ENCODE measurements at places on chromosomes 1 and 21.

DNA sequence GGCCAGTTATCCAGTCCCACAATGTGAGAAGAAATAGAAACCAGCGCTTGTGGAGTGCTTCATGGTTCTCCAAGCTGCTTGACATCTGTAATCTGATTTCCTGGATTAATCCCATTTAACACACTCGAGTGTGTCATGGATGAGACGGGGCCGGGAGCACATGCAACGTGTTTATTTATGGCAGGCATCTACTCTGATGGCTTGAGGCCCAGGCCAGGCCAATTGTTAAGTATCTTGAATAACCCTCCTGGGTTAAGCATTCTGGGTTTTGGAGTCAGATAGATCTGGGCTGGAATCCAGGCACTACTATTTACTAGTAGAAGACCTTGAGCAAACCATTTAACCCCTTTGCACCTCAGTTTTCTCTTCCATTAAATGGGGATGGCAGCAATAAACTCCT lies 37.5 kb upstream of the LAPTM5 start:
- no peak for DNase-seq

DNA sequence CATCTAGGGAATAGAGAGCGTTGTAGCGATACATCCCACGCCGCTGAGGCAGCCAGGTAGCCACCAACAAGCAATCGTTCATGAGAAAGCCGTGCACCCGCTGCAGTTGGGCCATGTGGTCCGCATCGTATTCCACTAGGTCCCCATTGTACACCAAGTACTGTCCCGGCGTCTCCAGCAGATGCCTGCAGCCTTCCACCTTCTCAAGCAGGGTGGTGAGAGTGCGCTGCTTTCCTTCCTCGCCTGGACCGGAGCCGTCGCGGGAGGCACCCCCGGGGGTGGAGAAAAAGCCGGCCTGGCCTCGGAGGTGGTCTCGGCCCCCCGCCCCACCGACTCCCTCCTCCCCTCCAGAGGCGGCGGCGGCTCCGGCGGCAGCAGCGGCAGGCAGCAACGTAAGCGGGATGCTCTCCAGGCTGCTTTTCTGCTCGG lies 595 bp downstream of the EXOC8 start:
- no peak for DNase-seq

GRCh38 chr1:108703939-108704338 lies 8.8 kb upstream of the FNDC7 start:
- DNase-seq = no peak

GRCh38 chr1:111563619-111564018 lies 56.0 kb upstream of the RAP1A start:
- DNase-seq = no peak

DNA sequence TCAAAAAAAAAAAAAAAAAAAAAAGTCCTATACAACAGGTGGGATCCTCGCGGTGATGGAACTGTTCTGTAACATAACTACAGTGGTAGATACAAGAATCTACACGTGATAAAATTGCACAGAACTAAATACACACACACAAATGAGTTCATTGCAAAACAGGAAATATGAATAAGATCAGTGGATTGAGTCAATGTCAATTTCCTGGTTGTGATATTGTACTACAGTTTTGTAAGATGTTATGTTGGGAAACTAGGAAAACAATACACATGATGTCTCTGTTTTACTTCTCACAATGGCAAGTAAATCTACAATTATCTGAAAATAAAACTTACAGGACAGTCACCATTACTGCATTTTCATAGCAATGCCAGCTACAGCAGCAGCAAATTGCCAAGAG lies 59.8 kb downstream of the ITGB3BP start:
- no peak for DNase-seq

DNA sequence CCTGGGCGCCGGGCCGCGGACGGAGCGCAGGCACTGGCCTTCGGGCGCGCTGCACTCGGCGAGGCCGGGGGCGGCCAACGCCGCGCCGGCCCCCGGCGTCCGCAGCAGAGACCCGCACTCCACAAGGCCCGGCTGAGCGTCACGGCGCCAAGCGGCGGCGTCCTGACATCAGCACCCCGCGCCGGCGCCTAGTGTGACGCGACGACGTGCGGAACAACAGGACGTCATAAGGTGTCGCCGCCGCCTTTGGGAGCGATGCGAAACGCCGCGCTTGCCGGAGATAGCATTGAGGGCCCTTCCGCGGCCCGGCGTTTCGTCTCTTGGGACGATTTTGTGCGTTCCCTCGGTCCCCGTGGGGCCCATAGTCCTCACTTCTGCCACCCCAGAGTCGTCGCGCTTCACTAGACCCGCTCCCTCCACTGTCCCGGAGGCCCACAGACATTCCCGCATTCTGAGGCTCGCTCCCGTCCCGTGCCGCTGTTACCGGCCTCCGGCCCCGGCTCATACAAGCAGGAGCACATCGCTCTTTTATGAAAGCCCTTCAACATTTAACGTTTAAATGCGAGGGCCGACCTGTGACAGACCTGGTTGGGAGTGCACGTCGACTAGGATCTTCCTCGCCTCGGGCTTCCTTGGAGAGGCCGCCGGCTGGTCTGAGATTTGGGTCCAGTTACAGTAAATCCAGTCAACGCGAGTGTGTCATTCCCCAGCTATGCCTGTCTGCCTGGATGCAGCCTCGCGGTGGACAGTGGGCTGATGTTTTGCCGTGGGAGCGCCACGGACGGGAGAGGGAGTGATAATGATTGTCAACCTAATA lies at the start of gene SSU72:
SSU72 (minus strand) TSS at position 143 of the 817 bp plus-strand sequence. CDS start 306 bp downstream, outside the sequence.
- DNase-seq = peak; percentile 78

GRCh38 chr1:219419860-219420259 lies 193.0 kb downstream of the ZC3H11B start:
- DNase-seq = no peak

DNA sequence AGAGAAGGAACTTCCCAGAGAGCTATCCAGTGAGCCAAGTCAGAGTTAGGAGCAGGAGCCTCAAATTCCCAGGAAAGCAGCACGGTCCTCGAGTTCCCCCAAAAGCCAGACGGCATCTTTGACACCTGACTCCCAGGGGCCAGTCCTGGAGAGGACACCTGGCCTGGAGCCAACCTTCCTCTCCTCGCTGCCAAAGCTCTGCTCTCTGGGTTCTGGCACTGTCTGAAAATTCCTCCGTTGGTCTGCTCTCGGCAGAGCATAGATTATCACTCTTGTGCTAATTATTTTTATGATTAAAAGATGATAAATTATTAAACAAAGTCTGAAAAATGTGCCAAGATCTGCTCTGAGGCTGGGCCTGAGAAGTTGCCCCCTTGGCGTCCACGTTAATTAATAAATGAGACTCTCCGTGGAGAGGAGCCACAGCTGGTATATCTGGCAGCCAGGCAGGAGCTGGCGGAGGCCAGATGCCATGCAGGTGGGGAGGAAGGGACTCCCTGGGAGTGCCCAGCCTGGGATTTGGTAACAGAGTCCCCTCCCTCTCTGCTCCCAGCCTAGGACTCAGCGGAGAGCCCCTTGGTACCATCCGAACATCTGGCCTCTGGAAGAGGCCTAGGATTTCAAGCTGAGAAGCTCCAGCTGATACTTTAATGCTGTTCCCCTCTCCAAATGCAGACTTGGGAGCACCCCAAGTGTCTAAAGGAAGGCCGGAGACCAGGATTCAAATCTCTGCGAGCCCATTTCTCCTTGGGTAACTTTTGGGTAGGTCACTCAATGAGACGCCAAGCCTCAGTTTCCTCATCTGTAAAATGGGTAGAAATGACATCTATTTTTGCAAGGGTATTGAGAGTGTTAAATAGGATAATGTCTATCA lies 163.7 kb upstream of the POU3F1 start:
- no peak for DNase-seq

DNA sequence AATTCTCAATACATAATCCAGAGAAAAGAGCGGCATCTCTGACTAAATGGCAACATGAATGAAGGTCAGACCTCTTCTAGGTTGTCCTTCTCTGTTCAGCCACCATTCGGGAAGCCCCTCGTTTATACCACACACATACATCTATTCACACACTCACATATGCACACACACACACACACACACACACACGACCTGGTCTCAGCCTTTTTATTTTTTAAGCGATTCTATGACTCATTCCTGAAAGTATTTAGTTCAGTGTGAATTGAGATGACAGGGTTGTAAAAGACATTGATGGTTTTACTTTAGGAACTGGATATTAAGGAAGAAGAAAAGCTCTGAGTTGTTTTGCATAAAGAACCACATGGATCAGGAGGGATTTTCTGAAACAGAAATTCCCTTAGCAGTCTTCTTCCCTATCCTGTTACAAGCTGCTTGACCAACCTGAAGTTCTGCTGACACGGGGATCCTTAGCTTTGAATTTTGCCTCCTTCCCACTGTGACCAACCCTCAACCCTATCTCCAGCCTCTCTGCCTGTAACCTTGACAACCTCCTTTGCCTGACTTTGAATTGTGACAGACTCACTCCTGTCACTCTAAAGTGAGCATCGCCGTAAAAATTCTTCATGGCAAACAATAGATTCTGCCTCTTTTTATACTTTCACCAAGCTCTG lies 383.1 kb upstream of the ESRRG start:
- no peak for DNase-seq

DNA sequence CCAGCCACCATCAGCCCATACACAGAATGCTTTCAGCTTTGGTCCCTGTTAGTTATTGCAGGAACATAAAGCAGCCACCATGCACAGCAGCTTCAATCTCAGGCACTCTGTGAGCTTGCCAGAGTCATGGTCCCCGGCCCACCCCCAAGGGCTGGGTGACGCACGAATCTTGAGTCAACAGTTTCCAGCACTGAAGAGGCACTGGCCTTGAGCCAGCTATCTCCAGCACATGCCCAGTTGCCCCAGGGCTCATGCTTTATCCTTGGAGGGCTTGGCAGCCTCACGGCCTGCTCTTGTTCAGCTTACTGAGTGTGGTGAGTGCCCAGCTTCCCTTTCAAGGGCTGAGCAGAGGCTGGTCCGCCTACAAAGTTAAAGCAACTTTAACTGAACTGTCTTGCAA lies 200.7 kb upstream of the RAB4A start:
- peak; percentile 23 for DNase-seq

- no peak for DNase-seq
These were observed 28.3 kb downstream of the NUP133 start for GRCh38 chr1:229479660-229480399.

DNA sequence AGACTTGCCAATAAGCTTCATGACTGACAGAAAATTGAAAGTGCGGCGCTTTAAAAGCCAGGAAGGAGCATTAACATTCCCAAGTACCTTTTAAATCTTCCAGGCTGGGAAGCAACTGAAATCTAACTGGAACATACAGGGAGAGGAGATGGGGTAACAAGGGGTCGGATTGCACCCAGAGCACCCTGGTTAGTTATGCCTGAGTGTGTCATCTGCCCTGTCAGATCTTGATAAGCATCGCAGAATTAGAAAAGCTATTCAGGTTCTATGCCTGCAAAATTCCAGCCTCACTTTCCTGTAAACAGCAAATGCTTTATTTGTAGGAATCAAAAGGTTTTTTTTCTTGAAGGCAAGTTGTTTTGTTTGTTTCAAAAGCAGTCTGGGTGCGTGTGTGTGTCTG lies 58.5 kb downstream of the SERBP1 start:
- DNase-seq = no peak

DNA sequence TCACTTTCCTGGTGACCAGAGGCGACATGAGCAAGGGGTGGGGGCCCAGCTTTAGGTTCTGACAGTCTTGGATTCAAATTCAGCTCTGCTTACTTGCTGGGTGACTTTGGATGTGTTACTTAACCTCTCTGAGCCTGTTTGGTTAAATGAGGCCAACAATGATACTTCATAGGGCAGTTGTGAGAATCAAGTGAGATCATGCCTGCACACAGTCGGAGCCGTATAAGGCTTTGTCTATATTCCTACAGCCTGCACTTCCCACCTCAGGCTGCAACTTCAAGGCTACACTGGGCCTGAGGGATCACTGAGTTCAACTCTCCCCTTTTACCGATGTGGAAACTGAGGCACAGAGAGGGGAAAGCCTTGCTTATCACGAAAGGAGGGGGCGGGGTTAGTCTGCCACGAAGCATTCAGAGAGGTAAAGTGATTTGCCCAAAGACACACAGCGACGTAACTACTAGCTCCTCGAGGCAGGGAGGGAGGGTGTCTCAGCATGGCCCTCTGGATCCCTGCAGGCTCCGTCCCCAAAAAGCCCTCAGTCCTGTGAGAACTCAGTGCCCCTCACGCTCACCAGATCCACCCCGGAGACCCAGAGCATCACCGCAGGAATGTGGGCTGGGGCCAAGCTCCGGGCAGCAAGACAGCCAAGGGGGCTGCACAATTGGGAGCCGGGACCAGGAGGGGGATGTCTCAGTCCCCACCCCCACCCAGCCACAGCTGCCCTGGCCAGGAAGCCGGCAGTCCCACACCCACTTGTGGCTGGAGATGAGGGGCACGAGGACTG lies 25.0 kb downstream of the SDC3 start:
- DNase-seq = no peak

DNA sequence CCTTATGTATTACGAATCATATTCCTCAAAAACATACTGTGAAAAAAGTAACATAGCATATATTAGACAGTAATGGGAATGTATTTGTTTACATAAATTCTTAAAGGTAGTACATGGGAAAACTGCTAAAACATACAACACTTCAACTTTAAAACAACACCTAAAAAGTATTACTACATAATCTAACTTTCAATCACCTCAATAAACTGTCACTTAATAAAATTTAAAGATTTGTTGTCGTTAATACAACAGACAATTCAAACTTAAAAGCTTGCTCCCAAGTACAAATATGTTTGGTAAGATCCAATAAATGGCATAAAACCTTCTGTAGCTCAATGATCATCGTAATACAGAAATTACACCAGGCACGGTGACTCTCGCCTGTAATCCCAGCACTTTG lies 3.7 kb downstream of the ARID4B start:
- DNase-seq = no peak

DNA sequence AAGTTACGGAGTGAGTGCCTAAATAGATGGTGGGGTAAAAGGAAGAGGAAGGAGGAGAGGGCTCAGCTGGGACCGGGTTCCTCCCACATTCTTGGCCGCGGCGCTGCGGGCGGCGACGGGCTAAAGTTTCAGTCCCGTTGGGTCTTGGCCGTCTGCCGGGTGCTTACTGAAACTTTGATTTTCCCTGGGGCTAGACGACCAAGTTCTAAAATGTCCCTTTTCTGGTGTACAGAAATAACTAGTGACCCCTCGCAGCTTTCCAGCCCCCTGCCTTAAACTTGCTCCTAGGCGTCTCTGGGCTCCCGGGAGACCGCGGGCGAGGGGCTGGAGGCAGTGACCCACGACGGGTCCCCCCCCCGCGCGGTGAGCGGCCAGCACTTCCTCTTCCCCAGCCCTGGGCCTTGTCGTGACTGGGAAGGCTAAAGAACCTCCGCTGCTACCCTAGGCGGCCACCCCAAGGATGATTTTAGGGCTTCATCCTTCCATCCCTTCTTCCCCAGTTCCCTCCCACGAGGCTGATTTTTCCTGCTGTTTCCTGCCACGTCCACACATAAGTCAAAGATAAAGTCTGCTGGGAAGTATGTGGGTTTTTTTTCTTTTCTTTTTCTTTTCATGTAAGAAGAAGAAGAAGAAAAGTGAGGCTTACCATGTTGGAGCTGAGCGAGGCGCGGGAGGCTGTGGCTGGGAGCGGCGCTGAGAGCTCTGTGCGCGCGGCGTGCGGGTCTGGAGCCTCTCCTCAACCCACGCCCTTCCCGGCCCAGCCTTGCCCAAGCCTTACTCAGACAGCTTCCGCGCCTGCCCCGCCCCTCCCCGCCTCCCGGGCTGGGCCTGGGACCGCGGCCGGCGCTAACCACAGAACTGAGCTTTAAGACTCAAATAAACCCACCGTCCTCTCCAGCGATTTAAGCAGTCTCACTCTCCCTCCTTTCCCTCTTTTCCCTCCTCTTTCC lies at the start of gene S100A11:
S100A11 (minus strand) TSS at position 738 of the 950 bp plus-strand sequence; CDS start at position 649, 89 bp downstream.
- peak; percentile 27 for DNase-seq
